Activated naive CD8-positive, alpha-beta T cell treated with anti-CD3 and anti-CD28 coated beads, Interleukin-2, amount 10 ng/mL, durations not matched to agents 7 days and 5 days (primary cell): ENCODE measurements at places on chromosomes 12 and 14.
A peak's percentile ranks its signal among the peaks of the same experiment; 100 is the strongest.

DNA sequence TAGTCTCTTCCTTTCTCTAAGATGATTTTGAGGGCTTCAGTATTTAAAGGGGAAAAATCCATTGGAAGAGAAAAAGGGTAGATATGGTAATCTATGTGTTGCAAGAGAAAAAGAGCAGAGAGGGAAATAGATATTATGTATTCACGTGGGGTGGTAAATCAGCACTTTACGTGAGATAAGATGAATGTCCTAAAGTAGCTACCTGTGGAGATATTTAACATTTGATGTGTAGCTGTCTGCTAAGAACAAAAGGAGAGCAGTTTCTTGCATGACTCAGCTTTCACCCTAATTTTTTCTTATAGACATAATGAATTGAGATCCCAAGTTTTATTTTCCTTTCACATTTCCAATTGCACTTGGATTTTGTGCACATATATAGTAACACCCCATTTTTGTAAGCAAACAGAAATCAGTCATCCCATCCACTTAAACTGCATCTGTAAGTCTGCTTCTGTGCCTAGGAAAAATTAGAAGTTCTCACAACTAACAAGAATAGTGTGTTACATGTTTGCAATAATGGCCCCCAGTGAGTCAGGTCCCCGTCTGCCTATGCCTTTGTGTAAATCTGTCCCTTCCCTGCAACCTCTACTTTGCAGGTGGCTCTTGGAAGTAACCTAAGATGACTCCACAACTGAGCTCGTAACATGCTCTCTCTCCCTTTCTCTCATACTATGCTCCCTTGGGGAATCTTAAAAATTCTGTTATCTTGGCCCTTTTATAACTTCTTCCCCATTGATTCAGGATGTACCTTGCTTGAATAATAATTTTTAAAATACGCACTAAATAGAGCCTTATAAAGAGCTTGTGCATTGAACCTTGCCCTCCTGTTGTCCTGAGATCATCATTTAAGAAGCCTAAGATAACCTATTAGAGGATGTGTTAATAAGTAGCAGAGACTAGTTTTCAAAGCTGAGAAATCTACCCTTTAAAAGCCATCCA lies 3.7 kb downstream of the TMTC3 start:
- no peak for DNase-seq

DNA sequence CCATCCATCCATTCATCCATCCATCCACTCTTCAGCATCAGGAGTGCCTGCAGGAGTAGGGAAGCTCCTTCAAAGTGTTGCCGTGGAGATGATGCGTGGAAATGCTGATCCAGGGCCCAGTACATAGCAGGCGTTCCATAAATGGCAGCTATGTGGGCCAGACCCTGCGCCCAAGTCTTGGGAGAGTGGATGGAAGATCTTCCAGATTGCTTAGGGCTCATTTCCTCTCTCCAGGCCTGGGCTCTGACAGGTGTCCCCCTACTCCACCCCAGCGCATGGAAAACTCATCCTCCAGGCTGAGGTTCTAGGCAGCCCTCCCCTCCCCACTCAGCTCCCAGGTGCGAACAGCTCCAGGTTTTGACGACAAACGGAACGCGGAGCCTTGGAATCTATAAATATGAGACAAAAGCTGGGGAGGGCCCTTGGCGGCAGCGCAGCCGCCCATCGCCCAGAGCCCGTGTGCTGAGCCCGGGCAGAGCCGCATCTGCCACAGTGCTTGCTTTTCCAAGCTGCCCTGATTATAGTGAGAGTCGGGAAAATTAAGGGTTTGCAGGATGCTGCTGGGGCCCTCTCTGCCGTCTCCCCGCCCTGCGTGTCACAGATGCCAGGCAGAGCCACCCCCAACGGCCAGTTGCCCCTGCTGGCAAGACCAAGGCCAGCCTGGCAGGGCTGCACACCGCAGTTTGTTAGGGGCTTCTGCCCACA lies 1.6 kb downstream of the BEGAIN start:
- DNase-seq = peak; percentile 31

DNA sequence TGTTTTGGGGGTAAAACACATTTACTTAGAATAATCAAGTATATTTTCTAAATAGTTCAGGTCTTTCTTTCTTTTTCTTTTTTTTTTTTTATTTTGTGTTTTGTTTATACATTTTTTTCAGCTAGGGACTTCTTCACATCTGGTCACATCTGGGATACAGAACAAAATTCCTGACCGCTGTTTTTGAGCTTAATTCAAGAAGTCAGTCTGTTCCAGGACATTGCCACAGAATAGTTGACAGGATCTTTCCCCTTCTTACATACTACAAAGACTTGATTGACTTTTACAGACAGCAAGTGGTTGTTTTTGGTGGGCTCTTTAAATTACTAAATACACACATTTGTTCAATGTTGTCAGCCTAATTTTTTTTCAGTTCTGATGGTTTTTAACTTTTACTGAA lies 41.8 kb upstream of the DCN start:
- DNase-seq = no peak

DNA sequence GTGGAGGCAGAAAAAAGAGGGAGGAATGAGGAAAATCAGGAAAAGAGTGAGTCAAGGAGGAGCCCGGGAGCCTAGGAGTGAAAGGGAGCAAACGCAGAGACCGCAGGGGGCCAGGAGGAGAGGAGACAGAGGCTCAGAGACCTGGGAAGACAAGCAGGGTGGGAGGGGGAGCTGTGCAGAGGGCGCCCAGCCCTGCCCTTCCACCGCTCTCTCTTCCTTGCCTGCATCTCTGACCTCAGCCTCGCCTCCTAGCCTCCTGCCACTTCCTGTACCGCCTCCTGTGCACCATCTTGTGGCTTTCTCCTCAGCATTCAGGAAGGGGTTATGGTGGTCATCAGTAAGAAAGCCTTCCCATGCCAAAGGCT lies 1.3 kb downstream of the CLSTN3 start:
- peak; percentile 66 for DNase-seq

GRCh38 chr14:75646762-75647161 lies 13.9 kb downstream of the ERG28 start:
- no peak for DNase-seq
